ENCODE measurements at places on chromosomes 11 and 22.

- no peak overlapping the region for H3K27ac ChIP-seq
- no peak overlapping the region for H3K4me3 ChIP-seq
- H3K4me1 ChIP-seq, result no peaks in the 10 kb centered on the region
Measured at GRCh38 chr11:11370255-11370961, 17.4 kb upstream of the CSNK2A3 start.

DNA sequence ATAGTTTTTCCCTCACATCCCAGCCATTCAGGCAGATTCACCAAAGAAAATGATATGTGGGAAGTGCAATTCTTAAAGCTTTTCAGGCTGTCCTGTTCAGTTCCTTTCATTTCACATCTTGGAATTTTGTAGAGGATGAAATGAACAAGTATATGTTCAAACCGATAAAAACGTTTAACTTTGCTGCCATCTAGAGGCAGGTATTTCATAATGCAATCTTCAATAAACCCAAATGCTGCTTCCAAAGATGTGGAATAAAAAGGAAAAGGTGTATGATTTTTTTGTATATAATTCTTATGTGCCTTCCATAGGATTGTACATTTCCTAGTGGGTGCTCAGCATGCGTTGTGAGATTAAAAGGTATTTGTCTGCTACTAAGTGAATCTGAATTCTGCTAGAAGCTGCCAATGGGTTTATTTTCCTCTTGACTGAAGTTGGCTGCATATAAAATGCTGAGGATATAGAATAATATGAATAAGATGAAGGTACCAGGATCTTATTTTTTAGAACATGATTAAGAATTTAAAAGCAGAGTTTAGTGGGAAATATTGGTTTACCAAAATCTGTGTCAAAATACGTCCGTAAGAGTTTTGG, 199.3 kb downstream of the PGR start:
- H3K27me3 ChIP-seq, result no peaks in the 10 kb centered on the region
- no peak overlapping the region for H3K27ac ChIP-seq
- H3K4me3 ChIP-seq, result no peak overlapping the region
- H3K36me3 ChIP-seq, result no peaks in the 10 kb centered on the region
- DNase-seq, result no peak
- H3K4me1 ChIP-seq, result no peaks in the 10 kb centered on the region

- H3K27ac ChIP-seq, result no peak overlapping the region
- H3K27me3 ChIP-seq, result peaks cover 22% of the 10 kb centered on the region
- H3K36me3 ChIP-seq, result no peaks in the 10 kb centered on the region
- no peak overlapping the region for H3K4me3 ChIP-seq
Measured at GRCh38 chr11:94089341-94089740, 39.3 kb upstream of the PANX1 start.

- DNase-seq, result no peak
- no peak overlapping the region for H3K27ac ChIP-seq
- peaks cover 3% of the 10 kb centered on the region for H3K27me3 ChIP-seq
- no peaks in the 10 kb centered on the region for H3K4me1 ChIP-seq
Measured at GRCh38 chr11:120756931-120757330, 245.4 kb downstream of the GRIK4 start.

- no peaks in the 10 kb centered on the region for H3K36me3 ChIP-seq
- no peak overlapping the region for H3K4me3 ChIP-seq
- H3K27me3 ChIP-seq, result peaks cover 20% of the 10 kb centered on the region
- DNase-seq, result no peak
Measured at GRCh38 chr11:119936426-119936825, 201.5 kb downstream of the TRIM29 start.

DNA sequence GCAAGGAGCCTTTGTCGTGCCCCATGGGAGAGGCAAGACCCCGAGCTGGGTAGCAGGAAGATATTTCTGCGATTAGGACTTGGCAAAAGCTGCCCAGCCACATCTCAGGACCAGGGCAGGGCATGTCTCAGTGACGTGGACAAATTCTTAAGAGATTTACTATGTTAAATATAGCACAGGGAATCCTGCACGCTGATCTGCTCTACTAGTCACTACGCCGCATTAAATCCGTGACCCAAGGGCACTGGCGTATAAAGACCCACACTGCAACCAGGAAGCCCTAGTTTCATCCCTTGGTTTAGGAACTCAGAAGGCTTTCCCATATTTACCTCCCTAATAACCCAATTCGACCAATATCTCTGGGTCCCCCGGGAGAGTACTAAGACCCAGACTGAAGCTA, 35.1 kb downstream of the AP1B1 start:
- H3K4me1 ChIP-seq, result no peaks in the 10 kb centered on the region
- no peaks in the 10 kb centered on the region for H3K27me3 ChIP-seq
- no peak overlapping the region for H3K27ac ChIP-seq

- DNase-seq, result no peak
- no peaks in the 10 kb centered on the region for H3K4me1 ChIP-seq
- no peaks in the 10 kb centered on the region for H3K36me3 ChIP-seq
- H3K4me3 ChIP-seq, result no peak overlapping the region
- H3K27me3 ChIP-seq, result no peaks in the 10 kb centered on the region
Measured at GRCh38 chr11:76163289-76163880, 42.9 kb downstream of the WNT11 start.

GRCh38 chr22:22786301-22787115, 101.1 kb upstream of the IGLL5 start:
- no peaks in the 10 kb centered on the region for H3K36me3 ChIP-seq
- no peak for DNase-seq
- H3K4me1 ChIP-seq, result peaks cover 34% of the 10 kb centered on the region
- H3K4me3 ChIP-seq, result no peak overlapping the region

DNA sequence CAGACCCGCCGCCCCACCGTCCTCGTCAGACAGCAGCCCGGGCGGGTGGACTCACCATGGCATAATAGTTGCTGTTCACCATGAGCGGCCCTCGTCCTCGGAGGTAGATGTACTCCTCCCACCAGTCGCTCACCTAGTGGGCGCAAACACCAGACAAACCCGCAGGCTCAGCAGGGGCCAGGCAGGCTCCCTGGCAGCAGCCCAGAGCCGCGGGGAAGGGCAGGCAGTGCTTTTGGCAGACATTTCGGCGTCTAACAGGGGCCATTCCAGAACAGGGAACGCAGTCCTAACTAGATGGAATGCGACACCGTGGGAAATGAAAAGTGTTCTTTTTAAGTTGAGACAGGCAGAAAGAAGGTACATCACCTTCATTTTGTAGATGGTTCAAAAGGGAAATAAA, 44.9 kb downstream of the CPT1A start:
- no peaks in the 10 kb centered on the region for H3K27me3 ChIP-seq
- DNase-seq, result no peak
- H3K4me3 ChIP-seq, result no peak overlapping the region
- peaks cover 30% of the 10 kb centered on the region for H3K36me3 ChIP-seq
- no peak overlapping the region for H3K27ac ChIP-seq

DNA sequence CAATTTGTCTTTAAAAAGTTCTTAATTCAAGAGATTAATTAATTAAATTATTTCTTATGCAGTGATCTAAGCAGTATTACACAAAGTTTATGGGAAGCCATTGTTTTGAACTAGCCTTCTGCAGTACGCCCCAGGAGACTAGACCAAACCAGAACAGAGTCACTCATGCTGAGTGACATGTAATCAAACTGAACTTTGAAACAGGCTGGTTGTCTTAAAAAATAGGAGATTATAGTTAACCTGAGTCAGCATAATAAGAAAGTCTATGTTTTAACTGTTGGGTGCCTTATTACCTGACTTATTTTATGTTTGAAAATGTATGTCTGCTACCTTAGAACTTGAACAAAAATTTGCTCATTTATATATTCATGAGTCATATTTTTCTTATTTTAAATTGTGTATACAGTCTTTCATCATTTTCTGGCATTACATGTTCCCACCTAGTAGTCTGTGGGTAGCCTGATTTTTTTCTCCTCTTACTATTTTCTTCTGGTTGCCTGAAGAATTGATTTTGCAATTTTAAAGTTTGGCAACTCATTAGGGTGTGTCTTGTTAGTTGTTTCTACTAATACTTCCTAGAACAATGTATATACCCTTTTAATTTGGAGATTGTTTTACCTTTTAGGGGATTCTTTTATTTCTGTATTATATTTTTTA, 161.4 kb downstream of the AASDHPPT start:
- DNase-seq, result no peak
- H3K4me1 ChIP-seq, result no peaks in the 10 kb centered on the region
- H3K27ac ChIP-seq, result no peak overlapping the region
- H3K27me3 ChIP-seq, result peaks cover 4% of the 10 kb centered on the region

DNA sequence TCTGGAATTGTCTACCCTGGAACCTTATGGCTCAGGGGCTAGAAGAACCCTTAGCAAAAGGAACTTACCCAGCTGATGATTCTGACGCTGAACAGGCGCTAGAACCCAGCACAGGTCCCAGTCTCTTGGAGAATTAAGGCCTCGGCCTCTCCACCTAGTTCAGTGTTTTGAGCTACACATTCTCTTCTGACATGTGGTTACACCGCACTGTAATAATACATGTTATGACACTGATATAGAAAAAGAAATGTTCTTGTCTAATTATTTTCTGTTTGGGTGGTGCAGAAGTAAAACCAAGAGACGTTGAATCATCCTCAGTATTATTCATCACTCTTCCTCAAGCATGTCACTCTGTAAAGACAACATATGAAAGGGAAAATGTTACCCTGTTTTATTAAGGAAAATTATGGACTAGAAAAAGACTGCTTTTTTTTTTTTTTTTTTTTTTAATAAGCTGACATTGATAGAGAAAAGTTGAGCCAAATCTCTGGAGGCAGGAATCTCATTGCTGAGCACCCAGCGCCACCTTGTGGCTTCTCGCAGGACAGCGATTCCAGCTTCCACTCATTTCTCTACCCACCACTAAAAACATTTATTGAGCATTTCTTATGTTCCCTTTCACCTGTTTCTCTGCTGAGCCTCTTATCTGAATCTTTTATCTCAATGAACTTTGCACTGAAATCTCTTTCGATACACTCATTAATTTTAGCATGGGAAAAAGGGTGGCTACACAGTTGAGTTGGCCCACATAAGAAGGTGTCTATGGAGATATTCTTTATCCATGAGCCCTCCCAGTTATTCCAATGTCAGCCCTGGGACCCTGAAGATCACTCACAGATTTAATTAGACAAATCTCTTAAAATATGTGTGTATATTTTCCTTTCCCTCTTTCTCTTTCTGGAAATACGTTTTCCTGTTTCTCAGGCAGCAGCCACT, 12.6 kb upstream of the APLNR start:
- peaks cover 19% of the 10 kb centered on the region for H3K27me3 ChIP-seq
- H3K36me3 ChIP-seq, result no peaks in the 10 kb centered on the region
- H3K4me1 ChIP-seq, result peaks cover 9% of the 10 kb centered on the region
- DNase-seq, result peak; percentile 24

DNA sequence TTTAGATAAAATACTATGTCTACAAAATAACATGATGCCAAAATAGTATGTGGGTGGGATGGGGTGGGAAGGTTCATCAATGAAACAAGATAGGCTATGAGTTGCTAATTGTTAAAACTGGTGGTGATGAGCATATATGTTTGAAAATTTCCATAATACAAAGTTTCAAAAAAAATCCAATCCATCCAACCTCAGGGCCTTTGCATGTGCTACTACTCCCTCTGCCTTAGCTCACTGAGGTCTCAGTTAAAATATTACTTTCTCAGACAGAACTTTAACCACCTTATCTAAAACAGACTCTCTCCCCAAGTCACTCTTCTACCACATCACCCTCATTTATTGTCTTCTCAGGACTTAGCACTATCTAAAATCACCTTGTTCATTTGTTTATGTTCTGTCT, 201.1 kb downstream of the TTC28 start:
- no peak overlapping the region for H3K4me3 ChIP-seq
- H3K27ac ChIP-seq, result no peak overlapping the region
- no peaks in the 10 kb centered on the region for H3K36me3 ChIP-seq
- no peaks in the 10 kb centered on the region for H3K4me1 ChIP-seq
- H3K27me3 ChIP-seq, result peaks cover 15% of the 10 kb centered on the region

Measured in naive thymus-derived CD8-positive, alpha-beta T cell (primary cell).